ENCODE measurements at places on chromosomes 11 and 22.

DNA sequence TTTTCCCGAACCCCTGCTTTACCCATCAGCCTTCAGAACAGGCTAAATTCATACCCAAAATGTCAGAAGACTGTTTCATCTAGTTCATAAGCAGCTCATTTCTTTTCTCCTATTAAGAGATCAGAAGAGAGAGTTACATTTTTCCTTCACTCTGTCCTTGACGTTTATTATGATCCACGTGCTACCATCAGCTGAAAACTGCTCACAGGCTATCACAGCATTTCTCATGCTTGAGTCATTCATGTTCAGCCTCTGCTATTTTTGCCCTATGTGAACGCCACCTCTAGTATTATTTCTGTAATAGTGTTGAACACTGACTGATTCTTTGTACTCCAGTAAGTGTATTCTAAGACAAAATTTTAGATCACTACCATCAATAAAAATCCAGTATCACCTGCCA lies 51.9 kb downstream of the SLC1A2 start:
- no peak for DNase-seq

- DNase-seq, result no peak
Measured at GRCh38 chr11:4125141-4125540, 30.5 kb downstream of the RRM1 start.

GRCh38 chr22:36206255-36206654 lies 4.6 kb upstream of the APOL4 start:
- no peak for DNase-seq

DNA sequence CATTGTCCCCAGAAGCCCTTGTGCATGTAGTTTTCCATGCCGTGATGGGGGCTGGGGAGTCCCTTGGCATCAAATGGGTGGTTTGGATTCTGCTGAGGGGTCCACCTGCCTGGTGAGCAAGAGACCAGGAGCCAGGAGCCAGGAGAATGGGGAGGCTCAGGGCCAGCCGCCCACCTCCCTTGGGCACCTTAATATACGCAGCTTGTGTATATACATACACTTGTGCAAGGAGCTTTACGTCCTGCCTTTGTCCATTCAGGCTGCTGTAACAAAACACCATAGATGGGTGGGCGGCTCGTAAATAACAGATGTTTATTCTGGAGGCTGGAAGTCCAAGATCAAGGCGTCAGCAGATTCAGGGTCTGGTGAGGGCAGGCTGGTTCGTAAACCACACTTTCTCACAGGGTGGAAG lies 62.5 kb downstream of the SMIM38 start:
- DNase-seq, result no peak

DNA sequence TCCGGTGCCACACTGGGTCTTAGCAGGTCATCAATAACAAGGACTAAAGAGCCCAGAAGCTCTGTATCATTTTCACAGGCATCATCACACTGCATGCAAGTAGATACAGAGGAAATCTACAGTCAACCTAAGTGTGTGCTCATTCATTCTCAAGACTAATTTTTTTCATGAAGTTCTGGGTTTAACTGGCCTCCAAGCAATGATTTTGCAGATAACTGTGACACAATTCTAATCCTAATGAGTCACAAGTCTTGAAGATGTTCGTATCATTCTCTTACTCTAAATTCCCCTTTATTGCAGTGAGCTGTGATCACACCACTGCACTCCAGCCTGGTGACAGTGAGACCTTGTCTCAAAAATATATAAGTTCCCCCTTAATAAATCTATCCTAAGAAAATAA lies 2.5 kb downstream of the OR52W1 start:
- DNase-seq, result no peak

DNA sequence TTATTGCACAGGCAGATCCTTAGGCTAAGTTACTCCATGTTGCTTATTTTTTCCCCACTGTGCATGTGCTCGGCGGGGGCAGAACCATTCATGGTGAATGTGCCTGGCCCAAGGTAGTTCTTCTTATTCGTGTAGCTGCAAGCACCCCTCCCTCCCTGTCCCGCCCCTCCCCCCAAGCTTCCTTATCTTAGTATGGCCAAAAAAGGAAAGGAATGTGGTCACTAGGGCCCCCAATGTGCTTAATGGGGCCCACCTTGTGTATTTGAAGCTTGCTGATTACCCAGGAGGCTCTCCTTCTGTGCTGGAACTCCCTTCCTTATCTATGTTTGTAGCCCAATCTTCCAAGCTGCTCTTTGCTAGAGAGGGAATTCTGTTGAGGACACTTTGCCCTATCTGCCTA lies 1259.7 kb upstream of the RAG2 start:
- no peak for DNase-seq

- DNase-seq, result no peak
Measured at GRCh38 chr11:102306048-102306597, 11.2 kb upstream of the BIRC3 start.

GRCh38 chr11:119282495-119282894 lies 34.4 kb downstream of the MCAM start:
- DNase-seq, result no peak

DNA sequence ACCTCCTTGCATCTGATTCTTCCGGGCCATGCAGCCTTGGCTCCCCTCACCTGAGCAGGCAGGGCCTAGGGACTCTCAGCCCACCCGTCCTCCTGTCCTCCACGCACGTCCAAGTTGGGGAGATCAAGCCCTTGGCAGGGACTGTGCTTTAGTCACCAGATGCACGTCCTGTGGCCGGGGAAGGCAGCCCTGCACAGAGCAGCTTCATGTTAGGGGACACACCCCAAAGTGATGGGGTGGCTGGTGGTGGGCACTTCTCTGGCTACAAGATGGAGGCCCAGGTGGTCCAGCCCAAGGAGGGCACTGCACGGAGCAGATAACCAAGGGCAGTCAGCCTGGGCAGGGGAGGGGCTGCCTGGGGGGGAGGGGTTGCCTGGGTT lies 1.2 kb downstream of the MUC5B start:
- no peak for DNase-seq

DNA sequence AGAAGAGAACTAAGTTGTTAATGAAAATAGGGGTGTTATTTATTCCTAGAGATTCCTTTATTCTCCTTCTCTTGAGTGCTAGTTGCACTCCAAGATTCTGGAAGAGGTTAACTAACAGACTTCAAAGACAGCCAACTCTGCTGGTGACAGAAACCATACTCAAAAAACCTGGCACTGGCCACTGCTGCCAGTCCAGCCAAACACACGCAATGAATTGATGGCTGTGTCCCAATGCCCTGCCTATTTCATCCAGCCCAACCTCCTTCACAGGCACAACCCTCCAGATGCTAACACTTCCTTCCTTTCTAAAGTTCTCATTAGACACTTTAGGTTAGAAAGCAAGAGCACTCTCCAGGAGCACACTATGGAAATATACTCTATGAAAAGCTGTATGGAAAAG lies 150.8 kb upstream of the C11orf58 start:
- DNase-seq, result no peak

- no peak for DNase-seq
Measured at GRCh38 chr11:88102598-88102934, 72.7 kb downstream of the RAB38 start.

- no peak for DNase-seq
Measured at GRCh38 chr11:83119216-83119615, 37.7 kb upstream of the PCF11 start.

DNA sequence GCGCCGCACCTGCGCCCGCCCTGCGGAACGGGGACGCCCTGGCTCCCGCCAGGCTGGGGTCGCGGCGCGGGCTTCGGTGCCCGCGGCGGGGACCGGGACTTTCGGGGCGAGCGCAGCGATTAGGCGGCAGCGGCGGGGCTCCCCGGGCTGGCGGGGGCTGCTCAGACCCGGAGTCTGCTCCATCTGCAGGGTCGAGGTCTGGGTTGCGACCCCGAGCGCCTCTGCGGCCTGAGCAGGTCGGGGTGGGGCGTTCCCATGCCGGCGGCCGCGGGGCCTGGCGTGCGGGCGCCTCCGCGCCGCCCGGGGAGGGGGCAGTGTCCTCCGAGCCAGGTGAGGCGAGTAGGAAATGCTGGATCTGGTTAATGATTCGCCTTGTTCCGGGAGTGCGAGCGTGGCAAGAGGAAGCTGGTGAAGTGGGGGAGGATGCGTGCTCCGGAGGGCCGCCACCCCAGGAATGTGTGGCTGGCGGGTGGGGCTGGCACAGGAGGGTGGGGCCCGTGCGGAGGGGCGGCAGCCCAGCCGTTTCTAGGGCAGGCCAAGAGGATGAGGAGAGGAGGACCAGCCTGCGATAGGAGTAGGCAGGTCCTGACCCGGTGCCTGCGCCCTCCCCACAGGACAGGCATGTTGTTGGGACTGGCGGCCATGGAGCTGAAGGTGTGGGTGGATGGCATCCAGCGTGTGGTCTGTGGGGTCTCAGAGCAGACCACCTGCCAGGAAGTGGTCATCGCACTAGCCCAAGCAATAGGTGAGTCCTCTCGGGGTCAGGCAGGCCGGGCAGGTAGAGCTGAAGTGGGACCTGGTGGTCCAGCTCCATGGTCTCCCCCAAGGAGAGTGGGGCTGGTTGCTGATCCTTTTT lies 606 bp downstream of the RASSF7 start:
- no peak for DNase-seq

DNA sequence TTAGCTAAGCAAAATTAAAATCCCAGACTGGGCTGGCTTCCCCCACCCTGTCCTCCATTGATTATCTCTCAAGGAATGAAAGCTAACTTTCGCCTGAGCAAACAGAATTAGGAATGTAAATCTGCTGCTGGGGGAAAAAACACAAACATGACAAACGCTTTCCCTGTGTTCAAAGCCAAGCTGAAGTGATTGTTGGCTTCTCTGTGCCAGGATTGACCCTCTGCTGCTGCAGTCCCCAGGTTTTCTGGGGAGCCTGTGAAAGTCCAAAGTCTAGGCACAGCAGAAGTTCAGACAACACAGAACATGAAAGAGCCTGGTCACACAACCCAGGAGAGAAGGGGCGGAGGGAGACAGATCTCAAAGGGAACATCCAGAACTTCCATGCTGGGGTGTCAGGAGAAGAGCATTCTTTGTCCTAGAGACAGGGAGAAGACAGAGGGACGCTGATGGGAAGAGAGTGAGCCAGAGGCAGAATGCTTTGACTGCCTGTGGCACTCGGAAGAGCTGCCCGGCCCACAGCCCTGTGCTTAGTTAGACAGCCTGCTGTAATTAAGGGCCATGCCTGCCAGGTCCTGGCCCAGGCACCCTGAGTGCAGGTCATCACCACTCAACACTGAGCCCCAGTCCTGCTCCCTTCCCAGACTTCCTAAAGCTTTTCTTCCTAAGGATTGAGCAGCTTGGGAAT lies 6.9 kb downstream of the PATZ1 start:
- DNase-seq, result no peak

GRCh38 chr11:108494182-108494581 lies 4.0 kb downstream of the POGLUT3 start:
- DNase-seq, result no peak

DNA sequence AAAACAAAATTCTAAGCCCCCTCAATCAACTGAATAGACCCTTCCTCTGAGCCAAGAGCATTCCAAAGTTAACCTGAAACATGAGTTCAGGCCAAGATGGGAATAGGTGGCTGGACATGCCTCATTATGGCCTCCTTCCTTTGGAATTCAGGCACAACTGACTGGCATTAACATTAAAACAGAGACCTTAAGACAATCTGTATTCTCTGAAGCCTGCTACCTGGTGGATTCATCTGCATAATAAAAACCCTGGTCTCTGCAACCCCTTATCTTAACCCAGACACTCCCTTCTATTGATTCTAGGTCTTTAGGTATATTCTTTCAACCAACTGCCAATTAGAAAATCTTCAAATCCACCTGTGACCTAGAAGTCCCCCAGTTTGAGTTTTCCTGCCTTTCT lies 66.3 kb downstream of the JRKL start:
- DNase-seq, result no peak

GRCh38 chr11:28713850-28714249 lies 605.7 kb downstream of the METTL15 start:
- DNase-seq, result no peak

DNA sequence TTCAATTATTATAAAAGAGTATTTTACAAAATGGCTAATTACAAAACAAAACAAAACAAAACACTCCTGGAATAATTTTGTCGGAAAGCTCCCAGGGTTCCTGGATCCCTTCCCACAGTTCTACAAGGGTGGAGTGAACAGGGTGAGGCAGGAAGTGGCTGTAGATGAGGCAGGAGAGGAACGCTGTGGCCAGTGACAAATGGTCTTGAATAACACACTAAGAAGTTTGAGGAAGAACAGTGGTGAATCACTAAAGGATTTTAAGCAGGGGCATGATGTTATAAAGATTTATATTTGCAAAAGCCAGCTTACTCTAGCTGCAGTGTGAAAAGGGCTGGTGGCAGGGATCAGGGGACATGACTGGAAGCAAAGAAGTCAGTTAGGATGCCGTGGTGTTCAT lies 33.8 kb upstream of the APOA1 start:
- no peak for DNase-seq

DNA sequence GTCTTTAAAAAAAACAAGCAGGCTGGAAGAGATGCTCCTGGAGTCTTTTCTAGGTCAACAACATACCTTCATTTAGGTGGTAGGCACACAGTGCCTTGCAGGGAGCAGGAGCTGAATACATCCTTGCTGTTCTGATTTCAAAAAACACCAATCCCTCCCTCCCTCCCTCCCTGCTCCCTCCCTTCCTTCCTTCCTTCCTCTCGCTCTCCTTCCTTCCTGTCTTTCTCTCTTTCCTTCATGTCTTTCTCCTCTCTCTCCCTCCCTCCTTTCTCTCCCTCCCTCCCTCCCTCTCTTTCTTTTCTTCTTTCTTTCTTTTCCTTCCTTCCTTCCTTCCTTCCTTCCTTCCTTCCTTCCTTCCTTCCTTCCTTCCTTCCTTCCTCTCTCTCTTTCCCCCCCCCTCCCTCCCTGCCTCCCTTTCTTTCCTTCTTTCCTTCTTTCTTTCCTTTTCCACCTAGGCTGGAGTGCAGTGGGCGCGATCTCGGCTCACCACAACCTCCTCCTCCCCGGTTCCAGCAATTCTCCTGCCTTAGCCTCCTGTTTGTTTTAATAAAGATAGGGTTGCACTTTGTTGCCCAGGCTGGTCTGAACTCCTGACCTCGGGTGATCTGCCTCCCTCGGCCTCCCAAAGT lies 245.1 kb downstream of the MIAT start:
- DNase-seq, result no peak

GRCh38 chr11:10978198-10978597 lies 120.3 kb upstream of the ZBED5 start:
- DNase-seq, result no peak

GRCh38 chr11:30254307-30255298 lies 23.8 kb downstream of the FSHB start:
- DNase-seq, result no peak

GRCh38 chr11:79461144-79461543 lies 20.3 kb upstream of the TENM4 start:
- no peak for DNase-seq

DNA sequence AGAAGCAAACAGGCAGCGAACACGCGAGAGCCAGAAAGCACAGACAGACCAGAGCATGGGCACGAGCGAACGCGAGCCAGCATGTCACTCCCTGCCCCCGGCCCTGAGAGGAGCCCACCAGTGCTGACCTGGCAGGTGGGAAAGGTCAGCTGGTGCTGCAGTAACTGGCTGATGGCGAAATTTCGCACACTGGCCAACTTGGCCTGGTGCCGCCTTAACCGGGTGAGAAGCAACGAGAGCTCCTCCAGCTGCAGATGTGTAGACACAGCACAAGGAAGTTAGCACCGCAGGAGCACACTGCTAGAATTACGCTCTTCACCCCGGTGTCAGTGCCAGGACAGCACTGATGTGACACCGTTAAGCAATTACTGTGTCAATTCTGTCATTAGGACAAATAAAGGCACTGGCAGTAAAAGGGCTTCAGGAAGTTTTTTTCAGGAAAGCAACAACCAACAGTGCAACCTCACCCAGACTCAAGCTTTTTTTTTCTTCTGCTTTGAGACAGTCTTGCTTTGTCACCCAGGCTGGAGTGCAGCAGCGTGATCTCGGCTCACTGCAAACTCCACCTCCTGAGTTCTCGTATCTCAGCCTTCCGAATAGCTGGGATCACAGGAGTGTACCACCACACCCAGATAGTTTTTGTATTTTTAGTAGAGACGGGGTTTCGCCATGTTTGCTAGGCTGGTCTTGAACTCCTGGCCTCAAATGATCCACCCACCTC lies 76.8 kb downstream of the C11orf58 start:
- DNase-seq, result no peak
